Thoracic aorta (tissue), 2 donors: ENCODE measurements at places on chromosomes 16 and 17. TPM values are rescaled to one million over a fixed set of nuclear protein-coding genes. Genes with fewer than 3 reads are reported as not detected.

DNA sequence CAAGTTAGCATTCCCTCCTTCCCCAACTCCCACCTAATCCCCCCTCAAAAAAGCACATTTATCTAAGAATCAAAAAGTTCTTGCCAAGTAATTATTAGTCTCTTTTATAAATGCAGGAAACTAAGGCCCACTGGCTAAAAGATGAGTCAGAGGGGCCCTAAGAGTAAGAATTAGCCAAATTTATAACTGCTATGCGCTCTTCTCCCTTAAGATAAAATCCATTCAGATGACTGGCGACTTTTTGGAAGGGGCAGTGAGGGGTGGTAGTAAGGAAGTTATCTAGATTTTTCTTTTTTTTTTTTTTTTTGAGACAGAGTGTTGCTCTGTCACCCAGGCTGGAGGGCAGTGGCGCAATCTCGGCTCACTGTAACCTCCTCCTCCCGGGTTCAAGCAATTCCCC, 17.1 kb downstream of the ZNF652 start:
- no peak overlapping the region for H3K4me3 ChIP-seq
- no peaks in the 10 kb centered on the region for H3K36me3 ChIP-seq
- H3K27ac ChIP-seq, result no peak overlapping the region
- no peaks in the 10 kb centered on the region for H3K27me3 ChIP-seq

GRCh38 chr17:54770836-54771235, 129.8 kb upstream of the TOM1L1 start:
- no peaks in the 10 kb centered on the region for H3K36me3 ChIP-seq
- no peaks in the 10 kb centered on the region for H3K27me3 ChIP-seq
- H3K4me3 ChIP-seq, result no peak overlapping the region
- H3K27ac ChIP-seq, result no peak overlapping the region
- no peak for DNase-seq
- no peaks in the 10 kb centered on the region for H3K4me1 ChIP-seq

GRCh38 chr17:64781014-64781756, 119.1 kb upstream of the SMURF2 start:
- DNase-seq, result no peak
- H3K4me1 ChIP-seq, result peaks cover 57% of the 10 kb centered on the region
- no peaks in the 10 kb centered on the region for H3K27me3 ChIP-seq
- peak overlapping the region; percentile 65 for H3K4me3 ChIP-seq
- no peak overlapping the region for H3K27ac ChIP-seq
- peaks cover 13% of the 10 kb centered on the region for H3K36me3 ChIP-seq

DNA sequence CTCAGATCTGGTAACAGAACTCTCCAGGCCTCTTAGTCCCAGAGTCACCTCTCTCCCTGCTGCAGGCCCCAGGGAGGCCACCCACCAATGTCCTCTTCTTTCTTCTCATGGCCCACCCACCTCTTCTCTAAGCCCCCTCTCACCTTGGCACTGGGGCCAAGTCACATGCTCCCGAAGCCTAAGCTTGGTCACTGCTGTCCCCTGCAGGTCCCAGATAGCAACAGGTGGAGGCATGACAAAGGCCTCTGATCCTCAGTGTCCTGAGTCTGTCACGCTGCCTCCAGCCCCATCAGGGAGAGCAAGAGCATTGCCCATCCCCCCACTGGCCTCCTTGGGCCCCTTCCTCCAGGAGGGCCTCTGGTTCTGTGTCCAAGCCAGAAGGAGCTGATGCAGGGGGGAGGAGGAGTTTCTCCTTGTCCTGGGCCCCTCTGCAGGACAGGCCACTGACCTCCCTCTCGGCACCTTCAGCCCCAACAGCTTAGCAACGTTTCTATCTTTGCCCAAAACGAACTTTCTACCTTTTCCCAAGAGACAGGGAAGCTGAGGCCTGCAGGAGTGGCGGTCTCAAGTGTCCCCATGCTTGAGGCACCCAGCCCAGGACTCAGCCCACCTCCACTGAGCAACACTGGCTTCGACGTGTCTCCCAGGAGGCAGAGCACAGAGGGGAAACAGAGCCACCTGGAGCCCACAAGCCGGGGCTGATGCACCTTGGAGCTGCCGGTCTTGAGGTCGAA, 8.6 kb downstream of the P2RX1 start:
- H3K36me3 ChIP-seq, result no peaks in the 10 kb centered on the region
- no peak overlapping the region for H3K4me3 ChIP-seq
- no peaks in the 10 kb centered on the region for H3K4me1 ChIP-seq
- H3K27me3 ChIP-seq, result no peaks in the 10 kb centered on the region

DNA sequence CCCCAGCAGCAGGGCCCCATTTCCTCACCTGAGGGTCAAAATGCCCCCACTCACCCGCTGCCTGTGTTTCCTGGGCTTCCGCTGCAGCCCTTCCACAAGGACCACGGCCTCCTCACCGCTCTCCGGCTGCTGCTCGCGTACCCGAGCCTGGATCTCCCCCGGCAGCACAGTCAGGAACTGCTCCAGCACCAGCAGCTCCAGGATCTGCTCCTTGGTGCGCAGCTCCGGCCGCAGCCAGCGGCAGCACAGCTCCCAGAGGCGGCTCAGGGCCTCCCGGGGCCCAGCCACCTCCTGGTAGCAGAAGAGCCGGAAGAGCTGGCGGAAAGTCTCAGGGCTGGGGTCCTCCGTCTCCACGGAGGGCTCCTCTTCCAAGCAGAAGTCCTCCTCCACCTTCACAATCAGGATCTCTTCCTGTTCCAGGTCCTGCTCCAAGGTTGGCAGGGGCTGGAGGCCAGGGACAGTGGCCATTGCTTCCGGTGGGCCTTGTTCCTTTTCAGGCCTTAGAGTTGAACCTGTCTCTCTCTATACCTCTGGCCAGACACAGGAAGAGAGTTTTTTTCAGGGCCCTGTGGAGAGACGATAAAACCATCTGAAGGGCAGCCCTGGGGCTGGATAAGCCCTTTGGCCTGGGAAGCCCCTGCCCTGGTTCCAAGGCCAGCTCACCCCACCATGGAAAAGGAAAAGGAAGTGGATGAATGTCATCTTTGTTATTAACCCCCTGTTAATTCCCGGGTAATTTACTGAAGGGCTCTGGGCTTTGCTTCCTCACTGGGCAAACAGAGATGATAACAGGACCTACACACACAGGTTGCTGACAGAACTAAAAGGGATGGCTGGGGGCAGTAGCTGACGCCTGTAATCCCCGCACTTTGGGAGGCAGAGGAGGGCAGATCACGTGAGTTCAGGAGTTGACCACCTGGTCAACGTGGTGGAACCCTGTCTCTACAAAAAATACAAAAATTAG, 1.2 kb downstream of the ZNF500 start:
- H3K4me1 ChIP-seq, result peaks cover 11% of the 10 kb centered on the region
- no peak for DNase-seq
- H3K4me3 ChIP-seq, result peak overlapping the region; percentile 99
- no peaks in the 10 kb centered on the region for H3K27me3 ChIP-seq
- peaks cover 29% of the 10 kb centered on the region for H3K36me3 ChIP-seq

DNA sequence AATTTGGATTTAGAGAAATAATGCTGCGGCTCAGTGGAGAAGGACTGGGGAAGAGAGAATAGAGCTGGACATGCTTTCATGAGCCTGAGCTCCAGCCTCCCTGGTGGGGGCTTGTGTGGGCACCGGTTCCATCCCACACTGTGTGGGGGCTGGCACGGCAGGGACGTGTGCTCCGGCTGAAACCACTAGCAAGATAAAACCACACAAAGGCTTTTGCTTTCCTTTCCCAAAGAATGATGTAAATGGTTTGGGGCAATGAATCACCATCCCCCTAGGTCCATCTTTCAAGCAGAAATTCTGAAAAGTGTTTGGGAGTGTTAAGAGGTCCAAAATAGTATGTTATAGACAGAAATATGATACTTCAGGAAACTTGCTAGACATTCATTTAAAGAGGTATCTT, 77.0 kb downstream of the CDH11 start:
- DNase-seq, result no peak
- no peaks in the 10 kb centered on the region for H3K27me3 ChIP-seq
- H3K27ac ChIP-seq, result no peak overlapping the region
- H3K36me3 ChIP-seq, result peaks cover 4% of the 10 kb centered on the region
- H3K4me1 ChIP-seq, result peaks cover 6% of the 10 kb centered on the region
- H3K4me3 ChIP-seq, result no peak overlapping the region

- no peaks in the 10 kb centered on the region for H3K27me3 ChIP-seq
- peaks cover 7% of the 10 kb centered on the region for H3K4me1 ChIP-seq
- no peaks in the 10 kb centered on the region for H3K36me3 ChIP-seq
- no peak for DNase-seq
- H3K4me3 ChIP-seq, result no peak overlapping the region
- no peak overlapping the region for H3K27ac ChIP-seq
These were observed 15.5 kb downstream of the TBC1D24 start for GRCh38 chr16:2490190-2491105.

DNA sequence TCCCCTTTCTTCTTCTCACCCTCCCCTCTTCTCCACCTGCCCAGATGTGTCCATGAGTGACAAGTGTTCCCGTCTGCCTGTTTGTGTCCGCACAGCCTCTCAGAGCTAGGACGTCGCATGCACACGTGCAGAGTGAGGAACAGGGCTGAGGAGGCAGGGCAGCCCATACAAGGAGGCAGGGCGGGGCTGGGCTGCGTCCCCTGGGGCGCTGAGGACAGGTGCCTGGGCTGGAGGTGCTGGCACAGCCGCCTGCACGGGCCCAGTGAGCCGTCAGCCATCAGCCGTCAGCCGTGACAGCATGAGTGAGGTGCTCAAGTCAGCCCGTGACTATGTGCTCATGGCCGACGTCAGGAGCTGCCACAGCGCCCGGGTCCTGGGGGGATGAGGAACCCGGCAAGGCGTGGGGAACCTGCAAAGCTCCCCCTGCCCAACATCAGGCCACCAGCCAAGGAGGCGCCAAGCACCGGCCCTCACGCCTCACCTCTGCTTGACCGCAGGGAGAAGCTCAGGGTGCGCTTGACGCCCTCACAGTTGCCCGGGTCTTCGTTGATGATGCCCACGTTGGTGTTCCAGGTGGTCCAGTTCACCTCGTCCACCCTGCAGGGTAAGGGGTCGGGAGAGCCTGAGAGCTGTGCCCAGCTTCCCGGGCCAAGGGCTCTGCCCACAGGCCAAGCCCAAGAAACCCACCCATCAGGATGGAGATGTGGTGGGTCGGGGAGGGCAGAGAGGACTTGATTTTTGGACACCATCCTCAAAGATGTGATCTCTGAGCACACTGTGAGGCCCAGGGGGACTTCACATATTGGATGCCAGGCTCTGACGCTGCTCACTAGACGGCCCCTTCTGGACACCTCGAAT, 13.7 kb upstream of the TRPV3 start:
- no peak for DNase-seq
- no peak overlapping the region for H3K27ac ChIP-seq
- H3K4me3 ChIP-seq, result no peak overlapping the region
- no peaks in the 10 kb centered on the region for H3K36me3 ChIP-seq
- no peaks in the 10 kb centered on the region for H3K27me3 ChIP-seq

- no peaks in the 10 kb centered on the region for H3K27me3 ChIP-seq
- no peak overlapping the region for H3K27ac ChIP-seq
- no peaks in the 10 kb centered on the region for H3K36me3 ChIP-seq
- no peak for DNase-seq
- no peak overlapping the region for H3K4me3 ChIP-seq
These were observed 67.4 kb downstream of the SIAH1 start for GRCh38 chr16:48317614-48318315.

- no peaks in the 10 kb centered on the region for H3K27me3 ChIP-seq
- H3K4me3 ChIP-seq, result no peak overlapping the region
- no peaks in the 10 kb centered on the region for H3K4me1 ChIP-seq
- no peaks in the 10 kb centered on the region for H3K36me3 ChIP-seq
These were observed 9.3 kb downstream of the ZFPM1 start for GRCh38 chr16:88462396-88462795.

DNA sequence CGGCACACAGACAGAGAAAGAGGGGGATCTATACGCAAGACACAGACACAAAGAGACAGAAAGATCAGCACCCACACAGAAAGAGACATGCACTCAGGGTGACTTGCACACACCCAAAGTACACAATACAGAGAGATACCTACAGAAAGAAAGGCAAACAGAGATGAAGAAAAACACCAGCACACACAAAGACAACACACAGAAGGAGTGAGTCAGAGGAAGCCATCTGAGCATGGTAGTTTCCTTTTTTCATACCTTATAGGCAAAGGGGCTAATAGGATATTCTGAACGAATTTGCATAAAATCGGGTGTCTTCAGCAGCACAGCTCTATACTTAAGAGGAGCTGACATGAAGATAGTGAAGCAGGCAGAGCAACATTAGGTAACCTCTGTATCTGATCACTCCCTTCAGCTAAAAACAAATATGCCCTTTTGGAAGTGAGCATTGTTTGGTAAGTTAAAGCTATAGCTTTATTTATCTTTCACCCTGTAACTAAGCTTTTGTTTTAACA, 198.6 kb downstream of the AATF start:
- no peaks in the 10 kb centered on the region for H3K27me3 ChIP-seq
- H3K4me3 ChIP-seq, result no peak overlapping the region
- no peaks in the 10 kb centered on the region for H3K4me1 ChIP-seq
- no peaks in the 10 kb centered on the region for H3K36me3 ChIP-seq
- DNase-seq, result no peak
- no peak overlapping the region for H3K27ac ChIP-seq

The ADAMTS18 gene
- total RNA-seq, result not detected

The AANAT gene
- total RNA-seq, result not detected

The PPL gene
- 22.6 TPM for total RNA-seq

The SMPD3 gene
- 6.5 TPM for total RNA-seq

The BTBD17 gene
- total RNA-seq, result not detected

The PRSS22 gene
- not detected for total RNA-seq

The POLG2 gene
- total RNA-seq, result 22.1 TPM
